Cerebellum (tissue), 4 donors: ENCODE measurements at places on chromosomes 1 and 21. TPM values are rescaled to one million over a fixed set of nuclear protein-coding genes. Genes with fewer than 3 reads are reported as not detected.

Gene TESK2
- 0.64 TPM for total RNA-seq

DNA sequence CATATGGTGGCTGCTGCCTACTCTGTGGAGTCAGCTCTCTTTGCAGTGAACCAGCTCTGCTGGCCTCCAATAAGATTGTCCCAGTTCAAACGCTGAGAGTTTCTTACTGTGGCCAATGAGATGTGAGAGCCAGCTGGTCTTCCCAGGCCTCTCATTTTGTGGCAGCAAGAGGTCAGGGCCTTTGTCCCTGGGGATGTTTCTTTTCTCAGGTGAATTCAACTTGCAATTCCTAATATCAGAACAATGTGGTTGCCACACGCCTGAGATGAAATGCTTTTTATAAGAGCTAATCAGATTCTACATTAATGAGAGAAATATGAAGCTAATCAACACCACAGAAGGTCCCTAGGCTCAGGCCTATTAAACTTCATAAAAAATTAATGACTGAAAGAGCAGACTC lies 660.1 kb upstream of the CAMK1G start:
- no peak for DNase-seq

DNA sequence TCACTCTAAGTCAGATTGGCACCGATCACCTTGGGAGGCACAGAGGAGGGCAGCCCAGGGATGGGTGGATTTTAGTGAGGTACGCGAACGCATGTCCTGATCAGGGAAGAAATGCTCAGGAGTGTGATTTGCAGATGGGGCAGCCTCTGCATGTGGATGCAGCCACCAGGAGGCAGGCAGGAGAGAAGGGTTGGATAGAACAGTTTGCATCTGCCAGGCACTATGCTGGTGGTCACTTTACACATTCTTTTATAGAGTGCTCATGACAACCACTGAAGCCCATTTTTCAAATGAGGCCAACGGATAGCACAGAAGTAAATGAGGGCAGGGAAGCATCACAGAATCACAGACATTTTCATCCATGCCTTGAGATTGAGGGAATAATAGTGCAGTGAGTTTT lies 5.7 kb downstream of the LAMB3 start:
- DNase-seq, result no peak

- DNase-seq, result no peak
Measured at GRCh38 chr1:115190540-115191170, 101.4 kb upstream of the TSPAN2 start.

Gene VPS45
- total RNA-seq, result 101 TPM

GRCh38 chr1:184485751-184486723 lies 99.2 kb downstream of the C1orf21 start:
- DNase-seq, result no peak

Gene AADACL4
- not detected for total RNA-seq
